ENCODE measurements at places on chromosomes 3 and 15. TPM values are rescaled to one million over a fixed set of nuclear protein-coding genes. Genes with fewer than 3 reads are reported as not detected.

SMCO1 gene
- not detected for total RNA-seq

CHDH gene
- total RNA-seq: 3.3 TPM

LAMB2 gene
- 110 TPM for total RNA-seq

PLA2G4D gene
- not detected for total RNA-seq

TRH gene
- not detected for total RNA-seq

PLCB2 gene
- total RNA-seq: 0.72 TPM

CDHR4 gene
- 0.21 TPM for total RNA-seq

ZNF197 gene
- 1.8 TPM for total RNA-seq

WNT5A gene
- 1.1 TPM for total RNA-seq

MYLK gene
- 10.5 TPM for total RNA-seq

COMMD2 gene
- 40.3 TPM for total RNA-seq

ARPP21 gene
- 0.16 TPM for total RNA-seq

NOX5 gene
- 0.16 TPM for total RNA-seq

MINDY4B gene
- total RNA-seq: not detected

MST1R gene
- total RNA-seq: 5.4 TPM

ANKRD34C gene
- total RNA-seq: not detected

AGTR1 gene
- total RNA-seq: 0.71 TPM

LNP1 gene
- 1.3 TPM for total RNA-seq

GPR160 gene
- total RNA-seq: 1.7 TPM

TMEM45A gene
- total RNA-seq: 2.6 TPM

TMEM108 gene
- not detected for total RNA-seq

ZDHHC19 gene
- not detected for total RNA-seq

GOLGB1 gene
- 16.8 TPM for total RNA-seq

RNF168 gene
- 4.2 TPM for total RNA-seq

GNAT1 gene
- not detected for total RNA-seq

FMN1 gene
- total RNA-seq: 0.70 TPM

SLC28A2 gene
- total RNA-seq: not detected

IMPG2 gene
- total RNA-seq: not detected

BFSP2 gene
- not detected for total RNA-seq

PIGBOS1 gene
- total RNA-seq: 29.1 TPM

CA12 gene
- 211 TPM for total RNA-seq

TMEM212 gene
- total RNA-seq: not detected

LRRC49 gene
- total RNA-seq: 4.1 TPM

LTK gene
- total RNA-seq: 0.13 TPM

C3orf22 gene
- total RNA-seq: not detected

FGF12 gene
- total RNA-seq: 0.60 TPM

VPS18 gene
- total RNA-seq: 20.3 TPM

ADAMTSL3 gene
- total RNA-seq: 0.25 TPM
